Epithelial cell of proximal tubule (primary cell): ENCODE measurements at places on chromosomes 7 and 10. TPM values are rescaled to one million over a fixed set of nuclear protein-coding genes. Genes with fewer than 3 reads are reported as not detected.

- DNase-seq: no peak
Measured at GRCh38 chr10:28095791-28096378, 97.0 kb upstream of the ODAD2 start.

Gene FAM25G
- total RNA-seq: not detected in 2 replicates

DNA sequence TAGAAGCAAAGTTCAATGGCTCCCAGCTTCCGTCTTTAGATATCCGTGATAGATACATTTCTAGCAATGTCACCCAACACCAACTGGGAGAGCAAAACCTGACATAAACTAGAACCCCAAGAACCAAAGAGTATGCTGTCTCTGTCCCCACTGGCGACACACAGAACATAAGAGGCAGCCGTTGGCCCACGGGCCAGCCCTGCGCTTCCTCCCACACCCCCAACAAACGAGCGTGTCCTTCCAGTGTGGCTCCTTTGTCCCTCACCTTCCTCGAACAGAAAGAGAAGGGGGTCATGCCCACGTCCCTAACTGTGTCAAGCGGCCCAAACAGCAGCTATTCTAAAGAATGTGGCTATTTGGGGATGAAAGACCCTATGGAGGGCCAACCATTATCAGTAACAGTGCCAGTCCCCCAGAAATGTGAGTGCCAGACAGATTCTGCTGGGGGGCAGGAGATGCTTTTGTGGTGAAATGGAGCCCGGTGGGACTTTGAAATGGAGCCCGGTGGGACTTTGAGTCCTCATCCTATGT, 171.9 kb downstream of the USP6NL start:
- no peak for DNase-seq

DNA sequence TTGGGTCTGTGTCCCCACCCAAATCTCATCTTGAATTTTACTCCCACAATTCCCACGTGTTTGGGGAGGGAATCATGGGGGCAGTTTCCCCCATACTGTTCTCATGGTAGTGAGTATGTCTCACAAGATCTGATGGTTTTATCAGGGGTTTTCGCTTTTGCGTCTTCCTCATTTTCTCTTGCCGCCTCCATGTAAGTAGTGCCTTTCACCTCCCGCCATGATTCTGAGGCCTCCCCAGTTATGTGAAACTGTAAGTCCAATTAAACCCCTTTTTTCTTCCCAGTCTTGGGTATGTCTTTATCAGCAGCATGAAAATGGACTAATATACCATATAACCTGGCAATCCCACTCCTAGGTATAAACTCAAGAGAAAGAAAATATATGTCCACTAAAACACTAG, 25.9 kb upstream of the SP4 start:
- no peak for DNase-seq

GRCh38 chr10:123507298-123507697, 158.9 kb upstream of the GPR26 start:
- DNase-seq: no peak

GRCh38 chr10:113895018-113895417, 40.6 kb downstream of the NHLRC2 start:
- peak; percentile 10 for DNase-seq

DNA sequence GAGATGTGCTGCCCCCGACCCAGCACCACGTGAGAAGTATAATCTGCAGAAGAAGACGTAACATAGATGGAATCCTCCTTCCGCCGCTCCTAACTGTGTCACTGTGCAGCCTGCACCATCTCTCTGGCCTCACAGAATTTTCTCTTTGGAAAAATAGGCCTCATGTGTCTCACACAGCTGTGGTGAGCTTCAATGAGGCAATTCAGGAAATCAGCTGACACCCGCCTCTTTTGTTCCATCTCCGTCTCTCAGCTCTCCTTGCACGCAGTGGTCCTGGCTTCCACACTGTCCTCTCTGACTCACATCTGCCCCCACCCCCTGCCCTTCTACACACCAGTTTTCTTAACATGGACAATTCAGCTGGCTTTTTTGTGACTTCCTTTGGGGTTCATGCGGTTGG, 7.2 kb downstream of the C10orf90 start:
- DNase-seq: no peak

GRCh38 chr7:117015258-117016184, 62.2 kb downstream of the ST7 start:
- DNase-seq: no peak

- DNase-seq: no peak
Measured at GRCh38 chr7:79822620-79823240, 311.9 kb upstream of the GNAI1 start.

Gene IKZF1
- total RNA-seq: not detected in 2 replicates

- no peak for DNase-seq
Measured at GRCh38 chr10:11499425-11500071, 111.9 kb downstream of the USP6NL start.

GRCh38 chr10:30127120-30127541, 67.7 kb upstream of the JCAD start:
- DNase-seq: no peak

DNA sequence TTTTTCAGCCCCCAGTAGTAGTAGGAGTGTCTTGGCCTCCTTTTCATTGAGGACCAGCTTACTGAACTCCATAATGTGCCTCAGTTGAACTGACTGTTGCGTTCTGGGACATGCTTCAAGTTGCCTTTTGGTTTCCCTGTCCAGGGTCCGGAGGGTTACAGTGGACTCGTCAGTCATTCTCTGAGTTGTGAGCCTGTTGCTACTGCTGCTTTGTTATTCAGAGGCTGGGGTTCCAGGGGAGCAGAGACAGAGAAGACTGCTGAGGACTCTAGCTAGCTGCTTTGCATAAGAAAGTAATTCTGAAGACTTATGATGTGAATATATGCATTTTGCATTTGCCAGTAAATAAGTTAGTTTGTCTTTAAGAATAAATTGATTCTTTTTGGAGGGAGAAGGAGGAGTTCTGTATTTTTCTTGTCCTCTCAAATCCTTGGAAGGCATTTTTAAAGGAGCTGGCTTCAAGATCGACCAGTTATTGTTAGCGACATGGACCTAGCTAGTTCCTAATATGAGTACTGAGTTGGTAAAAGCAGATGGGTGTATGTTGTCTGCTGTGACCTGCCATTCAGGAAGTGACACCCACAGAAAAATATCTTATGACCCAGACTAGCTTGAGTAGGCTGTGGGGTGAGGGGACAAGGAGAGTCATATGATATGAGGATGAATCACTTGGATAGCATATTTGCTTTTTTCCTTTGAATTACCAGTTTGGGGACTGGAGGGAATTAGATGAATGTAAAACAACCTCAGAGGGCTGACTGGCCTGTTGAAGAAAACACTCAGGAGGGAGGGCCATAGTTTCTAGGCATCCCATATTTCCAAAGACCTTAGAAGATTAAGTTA, 8.3 kb downstream of the PI4K2A start:
- DNase-seq: peak; percentile 63

DNA sequence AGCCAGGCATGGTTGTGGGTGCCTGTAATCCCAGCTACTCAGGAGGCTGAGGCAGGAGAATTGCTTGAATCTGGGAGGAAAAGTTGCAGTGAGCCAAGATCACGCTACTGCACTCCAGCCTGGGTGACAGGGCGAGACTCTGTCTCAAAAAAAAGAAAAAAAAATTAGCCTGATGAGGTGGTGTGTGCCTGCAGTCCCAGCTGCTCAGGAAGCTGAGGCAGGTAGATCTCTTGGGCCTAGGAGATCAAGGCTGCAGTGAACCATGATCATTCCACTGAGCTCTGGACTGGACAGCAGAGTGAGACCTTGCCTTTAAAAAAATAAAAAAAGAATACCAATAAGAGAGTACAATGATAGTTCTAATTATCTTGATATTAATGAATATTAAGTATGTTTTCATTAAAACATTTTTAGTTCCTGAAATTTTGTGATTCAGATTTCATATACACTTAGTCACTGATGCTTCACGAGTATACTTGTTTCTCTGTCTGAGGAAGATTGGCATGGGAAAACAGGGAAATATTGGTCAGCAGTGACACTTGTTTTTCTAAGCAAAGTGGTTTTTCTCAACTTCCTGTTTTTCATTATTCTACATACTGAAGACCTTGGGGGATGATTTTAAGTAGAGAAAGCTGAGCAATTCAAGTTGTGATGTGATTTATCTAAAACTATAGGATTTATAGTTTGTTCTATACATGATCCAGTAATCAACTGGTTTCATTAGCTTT, 76.8 kb downstream of the ADK start:
- DNase-seq: peak; percentile 52

Gene UCMA
- total RNA-seq: not detected in 2 replicates

DNA sequence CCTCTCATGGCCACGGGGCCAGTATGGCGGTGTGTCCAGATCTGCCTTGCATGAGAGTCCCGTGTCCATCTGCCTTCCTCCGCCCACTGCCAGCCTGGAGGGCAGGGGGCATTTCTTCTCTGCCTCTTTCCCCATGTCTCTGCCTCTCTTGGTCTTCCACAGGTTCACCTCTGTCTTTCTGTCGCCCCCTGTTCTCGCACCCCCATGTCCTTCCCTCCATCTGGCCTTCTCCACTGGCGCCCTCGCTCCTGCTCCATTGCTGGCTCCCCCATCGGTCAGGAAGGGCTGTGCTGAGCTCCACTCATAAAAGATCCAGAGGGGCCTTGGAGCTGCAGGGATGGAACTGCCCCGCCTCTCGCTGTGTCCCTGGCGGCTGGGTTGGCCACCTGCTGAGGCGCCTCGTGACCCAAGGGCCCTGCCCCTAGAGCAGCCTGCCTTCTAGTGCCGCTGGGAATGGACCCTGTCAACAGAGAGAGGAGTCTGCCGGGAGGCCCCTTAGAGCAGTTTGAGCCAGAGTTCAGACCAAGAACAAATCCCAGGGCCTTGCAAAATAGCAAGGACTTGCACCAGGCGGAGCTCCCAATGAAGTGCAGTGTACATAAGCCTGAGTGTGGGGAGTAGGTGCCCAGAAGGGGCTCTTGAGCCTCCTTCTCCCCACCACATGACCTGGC, 42.0 kb downstream of the GOLGA7B start:
- DNase-seq: no peak

Gene TBXAS1
- 11.1 and 20.0 TPM in 2 replicates for total RNA-seq

- DNase-seq: no peak
Measured at GRCh38 chr7:43856996-43857395, 12.3 kb downstream of the MRPS24 start.

DNA sequence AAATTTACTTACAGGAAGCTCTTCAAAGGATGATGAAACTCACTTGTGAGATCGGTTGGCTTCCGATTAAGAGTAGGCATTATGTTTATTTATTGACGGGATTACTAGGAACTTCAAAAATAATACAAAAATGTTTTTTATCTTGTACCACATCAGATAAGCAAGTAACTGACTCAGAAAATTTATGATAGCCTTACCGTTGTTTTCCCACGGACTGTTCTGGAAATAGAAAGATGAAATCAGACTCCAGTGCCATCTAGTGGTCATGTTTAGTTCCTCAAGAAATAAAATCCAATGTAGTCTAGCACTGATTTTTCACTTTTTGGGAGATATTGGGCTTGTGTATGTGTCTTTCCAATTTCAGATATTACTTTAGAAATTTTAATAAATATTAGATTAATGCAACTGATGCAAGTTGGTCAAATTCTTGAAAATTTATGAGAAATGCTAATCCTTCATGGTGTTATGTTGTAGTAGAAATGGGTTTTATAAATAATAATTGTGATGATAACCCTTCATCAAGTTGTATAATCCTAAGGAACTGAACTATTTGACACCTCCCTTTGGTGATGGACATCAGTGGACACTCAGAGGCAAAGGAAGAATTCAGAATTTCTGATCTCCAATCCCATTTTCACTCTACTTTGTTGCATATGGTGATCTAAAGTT, 168.8 kb downstream of the TMEM26 start:
- peak; percentile 15 for DNase-seq

GRCh38 chr7:149547126-149547525, 49.5 kb upstream of the ZNF746 start:
- no peak for DNase-seq

Gene SPDYE1
- total RNA-seq: not detected in 2 replicates

DNA sequence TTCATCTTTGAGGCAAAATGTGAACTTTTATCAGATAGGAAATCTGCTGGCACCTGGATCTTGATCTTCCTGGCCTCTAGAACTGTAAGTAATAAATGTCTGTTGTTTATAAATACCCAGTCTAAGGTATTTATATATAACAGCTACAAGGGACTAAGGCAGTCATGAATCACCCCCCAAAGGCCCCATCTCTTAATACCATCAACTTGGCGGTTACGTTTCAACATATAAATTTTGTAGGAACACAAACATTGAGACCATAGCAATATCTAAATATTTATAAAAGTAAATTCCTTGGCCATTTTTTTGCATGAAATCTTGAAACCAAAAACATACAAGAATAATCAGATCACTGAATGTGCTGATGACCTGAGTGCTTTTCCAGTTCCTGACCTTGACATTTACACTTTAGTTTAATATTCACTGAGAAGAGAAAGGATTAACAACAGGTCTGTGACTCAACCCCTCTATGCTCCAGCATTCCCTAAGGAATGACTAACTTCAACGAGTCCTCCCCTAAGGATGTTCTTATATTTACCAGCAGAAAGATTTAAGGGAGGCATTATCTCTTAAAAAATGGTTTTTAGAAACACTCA, 1438.5 kb upstream of the CELF2 start:
- DNase-seq: peak; percentile 19

DNA sequence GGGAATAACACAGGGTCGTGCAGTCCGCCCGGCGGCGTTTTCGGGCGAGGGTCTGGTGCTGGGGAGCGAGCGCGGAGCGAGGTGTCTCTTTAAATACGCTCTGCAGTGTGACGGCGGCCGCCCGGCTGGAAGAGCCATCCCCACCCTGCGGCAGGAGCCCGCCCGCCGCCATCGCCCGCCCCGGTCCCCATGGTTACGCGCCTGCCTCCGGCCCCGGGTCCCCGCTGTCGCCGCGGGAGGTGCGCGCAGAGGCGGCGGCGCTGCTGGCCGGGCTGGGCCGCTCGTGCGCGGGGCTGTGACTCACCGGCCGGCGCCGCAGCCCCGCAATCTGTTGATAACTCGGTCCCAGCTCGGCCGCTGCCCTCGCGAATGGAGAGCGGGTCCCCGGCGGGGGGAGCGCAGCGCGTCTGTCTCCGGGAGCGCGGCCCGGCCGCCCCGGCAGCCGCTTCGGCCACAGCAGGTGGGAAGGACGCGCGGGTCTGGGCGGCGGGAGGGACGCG, at the start of gene ADGRA1:
ADGRA1 (plus strand) TSS at position 246 of the 500 bp plus-strand sequence. CDS start 986 bp downstream, outside the sequence.
- DNase-seq: no peak
